ENCODE measurements at places on chromosomes 4 and X.
A peak's percentile ranks its signal among the peaks of the same experiment; 100 is the strongest.

DNA sequence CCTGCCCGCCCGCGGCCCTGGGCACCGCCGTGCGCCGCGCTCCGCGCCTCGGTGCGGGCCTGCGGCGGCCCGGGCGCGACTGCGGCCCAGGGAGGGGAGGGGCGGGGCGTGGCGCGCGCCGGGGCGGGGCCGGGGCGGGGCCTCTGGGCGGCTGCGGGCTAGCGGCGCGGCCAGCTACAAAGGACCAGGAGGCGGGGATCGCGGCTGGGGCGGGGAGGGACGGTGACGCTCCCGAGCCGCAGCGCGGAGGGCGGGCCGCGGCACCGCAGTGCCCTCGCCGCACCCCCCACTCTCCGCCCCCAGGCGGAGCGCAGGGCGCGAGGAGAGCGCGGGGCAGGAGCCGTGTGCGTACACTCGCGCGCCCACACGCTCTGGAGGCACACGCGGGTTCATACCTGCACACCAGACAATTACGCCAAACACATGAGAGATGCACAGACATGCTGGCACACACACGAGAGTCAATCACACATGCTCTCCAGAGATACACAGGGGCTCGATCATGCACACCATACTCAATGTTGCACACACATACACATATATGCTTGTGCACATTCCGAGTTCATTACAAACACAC is at the start of gene CRMP1:
CRMP1 (minus strand) TSS at position 83 of the 577 bp plus-strand sequence. CDS start 117 bp downstream, outside the sequence.
- DNase-seq = no peak

- DNase-seq = no peak
Observed at GRCh38 chr4:53233114-53233795, 132.6 kb downstream of the SCFD2 start.

DNA sequence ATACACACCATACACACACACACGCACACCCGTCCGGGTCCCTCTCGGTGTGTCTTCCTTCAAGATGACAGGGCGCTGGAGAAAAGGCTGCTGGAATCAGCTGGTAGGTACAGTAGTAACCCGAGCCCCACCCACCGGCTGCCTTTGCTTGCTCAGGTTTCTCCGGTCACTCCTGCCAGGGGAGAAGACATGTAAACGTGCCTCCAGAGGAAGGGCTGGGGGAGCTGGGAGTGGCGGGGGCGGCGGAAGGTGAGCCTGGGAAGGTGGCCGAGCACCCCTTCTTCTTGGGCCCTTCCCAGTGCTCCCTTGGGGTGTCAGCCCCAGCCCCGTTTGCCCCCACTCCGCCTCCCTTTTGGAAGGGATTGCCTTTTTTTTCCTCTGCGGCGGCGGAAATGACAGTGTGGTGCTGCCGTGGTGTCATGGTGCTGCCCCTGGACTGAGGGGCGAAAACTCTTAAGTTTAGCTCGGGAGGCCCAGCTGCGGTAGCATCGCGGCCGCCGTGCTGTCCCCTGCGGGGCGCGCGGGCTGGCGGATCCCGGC is at the start of gene MID2:
MID2 (plus strand) TSS at position 169 of the 540 bp plus-strand sequence. CDS start 561 bp downstream, outside the sequence.
- peak; percentile 18 for DNase-seq

DNA sequence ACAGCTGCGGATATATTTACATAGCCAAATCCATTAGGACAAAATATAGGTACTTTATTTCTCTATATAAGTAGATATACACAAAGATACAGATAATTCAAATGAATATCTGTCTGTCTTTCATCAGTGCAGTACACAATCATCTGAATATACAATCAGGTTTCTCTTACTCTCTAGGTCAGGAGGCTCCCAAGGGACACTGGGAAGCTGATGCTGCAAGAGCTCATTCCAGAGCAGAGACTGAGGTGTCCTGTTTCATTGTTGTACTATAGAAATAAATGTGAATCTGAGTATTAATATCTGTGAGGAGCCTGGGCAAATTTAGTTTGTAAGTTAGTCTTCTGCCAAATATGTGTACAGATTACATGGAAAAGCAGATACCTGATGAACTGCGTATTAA is 4.2 kb downstream of the TLL1 start:
- DNase-seq = no peak

DNA sequence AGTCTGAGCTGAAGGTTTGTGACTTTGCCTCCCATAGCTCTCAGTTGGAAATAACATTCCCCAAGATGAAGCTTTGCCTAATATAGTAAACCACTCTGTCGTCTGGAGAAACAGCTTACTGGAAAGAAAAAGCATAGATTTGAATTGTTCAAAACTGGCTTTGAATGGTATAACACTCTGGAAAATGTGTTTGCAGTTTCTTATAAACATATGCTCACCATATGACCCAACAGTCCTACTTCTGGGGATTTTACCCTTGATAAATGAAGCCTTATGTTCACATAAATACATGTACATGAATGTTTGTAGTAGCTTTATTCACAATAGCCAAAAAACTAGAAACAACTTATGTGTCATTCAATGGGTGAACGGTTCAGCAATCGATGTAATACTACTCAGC is 10.2 kb downstream of the VEGFD start:
- DNase-seq = no peak

DNA sequence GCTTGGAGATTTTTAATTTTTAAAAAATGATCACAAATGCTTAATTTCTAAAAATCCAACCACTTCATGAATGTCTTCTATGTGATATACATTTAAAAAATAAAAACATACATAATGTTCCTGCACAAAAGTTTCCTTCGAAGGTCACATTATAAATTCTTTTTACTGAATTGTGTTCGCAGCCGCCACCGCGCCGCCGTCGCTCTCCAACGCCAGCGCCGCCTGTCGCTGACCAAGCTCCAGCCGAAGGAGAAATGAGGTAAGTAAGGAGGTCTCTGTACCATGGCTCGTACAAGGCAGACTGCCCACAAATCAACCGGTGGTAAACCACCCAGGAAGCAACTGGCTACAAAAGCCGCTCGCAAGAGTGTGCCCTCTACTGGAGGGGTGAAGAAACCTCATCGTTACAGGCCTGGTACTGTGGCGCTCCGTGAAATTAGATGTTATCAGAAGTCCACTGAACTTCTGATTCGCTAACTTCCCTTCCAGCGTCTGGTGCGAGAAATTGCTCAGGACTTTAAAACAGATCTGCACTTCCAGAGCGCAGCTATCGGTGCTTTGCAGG is 48.8 kb upstream of the NEUROG2 start:
- no peak for DNase-seq

DNA sequence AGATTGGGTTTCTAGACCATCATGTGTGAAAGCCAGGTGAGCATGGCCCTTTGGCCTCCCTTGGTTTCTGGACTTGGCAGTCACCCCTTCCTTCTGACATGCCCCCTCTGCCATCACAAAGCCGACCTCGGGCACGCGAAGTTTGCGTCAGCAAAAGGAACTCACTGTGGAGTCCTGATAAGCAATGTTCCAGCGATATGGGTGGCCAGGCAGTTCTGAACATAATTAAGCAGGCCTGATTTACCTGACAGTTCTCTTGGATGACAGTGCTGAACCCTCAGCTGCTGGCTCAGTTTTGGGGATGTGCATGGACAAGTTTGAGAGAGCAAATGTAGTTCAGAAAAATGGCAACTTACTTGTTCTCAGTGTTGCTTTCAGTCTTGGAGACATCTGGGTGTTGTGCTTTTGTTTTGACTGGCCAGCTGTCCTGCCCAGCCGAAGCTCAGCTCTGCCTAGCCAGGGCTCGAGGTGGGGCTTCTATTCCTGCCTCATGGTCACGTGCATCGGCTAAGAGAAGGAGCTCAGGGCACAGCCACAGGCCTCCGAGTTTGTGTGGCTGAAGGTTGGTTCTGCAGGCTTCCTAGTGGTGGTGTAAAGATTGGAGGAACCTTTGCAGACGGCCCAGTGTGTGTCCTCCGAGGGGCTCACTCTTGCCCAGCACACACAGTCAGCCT is 78.3 kb downstream of the CLDN34 start:
- no peak for DNase-seq

GRCh38 chrX:63652086-63652765 is 132.8 kb downstream of the ARHGEF9 start:
- DNase-seq = no peak

- DNase-seq = no peak
Observed at GRCh38 chrX:96182366-96182765, 502.3 kb upstream of the DIAPH2 start.

DNA sequence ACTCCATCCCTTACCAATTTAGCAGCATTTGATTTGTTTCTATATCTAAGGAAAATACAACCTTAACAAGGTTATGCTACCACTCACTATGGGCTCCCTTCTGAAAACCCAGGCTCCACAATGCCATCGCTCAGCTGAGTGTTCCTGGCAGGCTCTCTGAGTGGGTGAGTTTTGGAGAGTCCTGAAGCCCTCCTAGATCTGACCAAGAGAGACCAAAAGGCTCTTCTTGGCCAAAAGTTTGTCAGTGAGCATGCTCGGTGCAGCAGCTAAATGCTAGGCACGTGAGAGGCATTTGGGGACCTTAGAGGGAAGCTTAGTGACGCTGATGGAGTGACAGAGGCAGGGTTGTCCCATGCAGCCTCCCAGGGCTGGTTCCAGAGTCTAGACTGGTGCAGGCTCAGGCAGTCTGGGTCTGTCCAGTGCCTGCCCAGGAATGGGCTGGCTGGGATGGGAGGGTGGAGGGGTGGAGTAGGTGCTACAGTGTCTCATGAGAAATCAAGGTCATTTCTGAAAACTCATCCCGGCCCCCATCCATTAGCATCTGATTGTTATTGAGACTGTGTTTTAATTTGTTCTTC is 346.8 kb downstream of the NR3C2 start:
- DNase-seq = no peak

DNA sequence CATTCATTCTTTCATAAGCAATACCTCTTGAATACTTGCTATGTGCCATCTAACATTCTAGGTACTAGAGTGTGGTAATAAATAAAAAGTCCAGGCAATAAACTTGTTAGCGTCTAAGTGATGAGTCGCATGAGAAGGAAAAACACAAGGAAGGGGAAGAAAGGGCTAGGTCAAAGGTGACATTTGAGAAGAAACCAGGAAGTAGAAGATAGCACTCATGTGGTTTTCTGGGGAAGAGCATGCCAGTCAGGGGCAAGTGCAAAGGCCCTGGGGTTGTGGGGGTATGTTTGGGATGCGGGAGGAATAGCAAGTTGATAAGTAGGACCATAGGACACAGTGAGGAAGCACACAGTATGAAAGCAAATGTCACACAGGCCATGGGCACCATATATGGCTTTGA is 157.0 kb downstream of the TSPAN5 start:
- DNase-seq = no peak

DNA sequence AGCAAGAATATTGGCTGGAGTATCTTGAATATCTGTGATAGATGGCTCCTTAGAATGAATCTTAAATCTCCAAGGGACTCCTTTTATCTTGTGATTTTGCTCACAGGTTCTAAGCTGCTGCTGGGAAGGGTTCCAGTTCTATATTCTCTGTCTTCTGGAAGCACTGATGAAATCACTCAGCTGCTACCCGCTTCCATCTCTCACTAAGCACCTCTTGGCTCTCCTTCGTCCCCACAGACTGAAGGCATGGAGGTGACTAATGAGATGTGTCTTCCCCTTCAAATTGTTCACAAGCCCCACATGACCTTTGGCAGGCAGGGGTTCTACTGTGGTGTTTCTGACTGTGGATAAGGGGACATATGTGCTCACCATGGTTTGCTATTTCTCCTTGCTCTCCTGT is 75.9 kb downstream of the C4orf51 start:
- DNase-seq = no peak

- no peak for DNase-seq
Observed at GRCh38 chr4:12421364-12421763, 992.7 kb upstream of the HS3ST1 start.

DNA sequence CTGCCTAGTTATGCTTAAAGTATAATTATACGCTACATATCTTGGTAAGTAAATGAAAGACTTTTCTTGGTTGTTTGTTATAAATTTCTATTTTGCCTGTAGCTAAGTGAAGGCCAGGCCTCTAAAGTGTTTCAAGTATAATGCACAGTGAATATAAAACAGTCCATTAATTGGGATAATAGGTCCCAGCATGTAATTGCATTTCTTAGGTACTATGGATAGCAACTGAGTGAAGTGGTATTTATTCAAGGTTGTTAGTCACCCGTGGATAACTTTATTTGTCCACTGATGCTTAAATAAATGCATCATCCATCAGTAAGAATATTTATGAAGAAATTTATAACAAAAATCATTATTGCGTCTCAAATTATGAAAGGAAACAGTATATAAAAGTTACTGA is 59.1 kb downstream of the TEX13C start:
- no peak for DNase-seq

DNA sequence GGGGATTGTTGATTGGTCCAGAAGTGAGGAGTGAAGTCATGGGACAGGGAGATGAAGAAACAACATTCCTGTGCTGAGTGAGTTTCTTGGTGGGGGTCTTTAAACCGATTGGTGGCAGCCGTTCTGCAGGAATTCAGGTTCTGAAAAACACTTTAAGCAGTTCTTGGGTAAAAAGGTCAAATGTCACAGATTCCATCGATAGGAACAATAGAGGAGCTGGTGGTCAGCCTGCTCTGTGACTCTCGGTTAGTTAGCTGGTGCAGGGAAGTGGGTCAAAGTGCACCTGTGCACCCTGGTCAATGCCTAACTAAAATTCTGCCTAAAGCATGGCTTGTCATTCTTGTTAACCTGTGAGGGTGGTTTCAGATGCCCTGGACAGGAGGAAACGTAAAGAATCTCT is 34.6 kb upstream of the MGST2 start:
- no peak for DNase-seq

DNA sequence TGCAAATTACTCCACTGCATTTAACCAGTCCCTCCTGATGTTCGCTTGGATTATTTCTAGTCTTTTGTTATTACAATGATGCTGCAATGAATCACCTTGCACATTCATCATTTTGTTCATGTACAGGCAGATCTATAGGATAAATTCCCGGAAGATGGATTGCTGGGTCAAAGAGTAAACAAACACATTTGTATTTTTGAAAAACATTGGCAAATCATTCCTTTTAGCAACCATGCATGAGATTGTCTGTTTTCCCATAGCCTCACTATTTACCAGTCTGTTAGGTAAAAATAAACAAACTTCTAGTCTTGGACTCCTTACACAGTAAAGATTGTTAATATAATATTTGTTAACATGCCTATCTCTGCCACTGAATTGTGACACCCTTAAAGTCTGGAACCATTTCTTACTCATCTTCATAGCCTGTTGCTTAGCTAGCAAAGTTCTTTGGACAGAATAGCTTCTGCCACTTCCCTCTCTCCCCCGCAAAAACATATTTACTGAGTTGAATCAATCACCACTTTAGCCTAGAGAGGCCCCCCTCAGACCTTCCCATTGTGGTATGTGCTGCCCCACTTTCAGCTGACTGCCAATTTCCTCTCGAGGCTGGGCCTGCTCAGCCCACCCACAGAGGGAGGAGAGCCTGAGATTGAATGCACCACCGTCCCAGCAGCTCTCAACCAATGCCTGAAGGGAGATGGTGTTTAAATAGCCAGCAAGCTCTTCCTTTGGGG is 108.4 kb upstream of the ATXN3L start:
- no peak for DNase-seq

Measured in CD8-positive, alpha-beta memory T cell (primary cell).